ENCODE measurements at places on chromosomes 4 and X.
A peak's percentile ranks its signal among the peaks of the same experiment; 100 is the strongest.

DNA sequence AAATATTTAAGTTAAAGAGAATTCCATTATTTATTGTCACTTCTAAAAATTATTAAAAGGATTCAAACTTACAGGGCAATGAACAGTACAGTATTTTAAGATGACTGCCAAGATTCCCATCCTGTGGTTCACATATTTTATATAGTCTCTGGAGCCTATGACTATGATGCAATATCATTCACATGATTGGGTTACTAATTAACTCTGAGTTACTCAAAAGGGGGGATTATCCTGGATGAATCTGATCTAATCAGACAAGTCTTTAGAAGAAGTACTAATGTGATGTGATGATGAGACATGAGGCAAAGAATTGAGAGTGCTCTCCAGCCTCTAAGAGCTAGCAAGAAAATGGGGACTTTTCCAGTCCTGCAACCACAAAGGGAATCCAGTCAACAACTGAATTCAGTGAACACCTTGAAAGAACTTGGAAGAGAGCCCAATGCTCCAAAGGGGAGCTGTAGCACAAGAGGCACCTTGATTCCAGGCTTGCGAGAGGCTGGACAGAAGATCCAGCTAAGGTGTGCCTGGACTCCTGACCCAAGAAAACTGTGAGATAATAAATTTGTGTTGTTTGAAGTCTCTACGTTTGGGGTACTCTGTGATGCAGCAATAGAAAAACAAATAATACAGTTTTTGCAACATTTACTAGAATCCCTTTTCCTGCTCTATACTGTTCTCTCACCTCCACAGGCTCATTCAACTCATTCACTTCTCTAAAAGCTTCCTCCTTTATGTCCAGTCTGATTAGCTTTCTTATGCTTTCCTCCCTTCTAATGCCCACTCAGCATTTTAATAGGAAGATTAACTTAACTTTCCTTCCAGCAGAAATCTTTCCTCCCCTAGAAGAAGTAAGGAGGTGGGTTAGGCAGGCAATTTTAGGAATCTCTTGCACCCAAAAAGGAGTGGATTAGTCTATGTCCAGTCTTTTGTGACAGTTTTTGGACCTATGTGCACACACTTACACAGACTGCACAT is 133.8 kb upstream of the LCORL start:
- no peak for DNase-seq

GRCh38 chr4:122746485-122746965 is 14.0 kb downstream of the BBS12 start:
- DNase-seq = no peak

GRCh38 chr4:25007598-25007997 is 23.1 kb downstream of the LGI2 start:
- no peak for DNase-seq

- no peak for DNase-seq
Measured at GRCh38 chrX:146424422-146424821, 385.1 kb upstream of the CXorf51B start.

- DNase-seq = no peak
Measured at GRCh38 chr4:6703786-6704185, 5.9 kb downstream of the MRFAP1L1 start.

DNA sequence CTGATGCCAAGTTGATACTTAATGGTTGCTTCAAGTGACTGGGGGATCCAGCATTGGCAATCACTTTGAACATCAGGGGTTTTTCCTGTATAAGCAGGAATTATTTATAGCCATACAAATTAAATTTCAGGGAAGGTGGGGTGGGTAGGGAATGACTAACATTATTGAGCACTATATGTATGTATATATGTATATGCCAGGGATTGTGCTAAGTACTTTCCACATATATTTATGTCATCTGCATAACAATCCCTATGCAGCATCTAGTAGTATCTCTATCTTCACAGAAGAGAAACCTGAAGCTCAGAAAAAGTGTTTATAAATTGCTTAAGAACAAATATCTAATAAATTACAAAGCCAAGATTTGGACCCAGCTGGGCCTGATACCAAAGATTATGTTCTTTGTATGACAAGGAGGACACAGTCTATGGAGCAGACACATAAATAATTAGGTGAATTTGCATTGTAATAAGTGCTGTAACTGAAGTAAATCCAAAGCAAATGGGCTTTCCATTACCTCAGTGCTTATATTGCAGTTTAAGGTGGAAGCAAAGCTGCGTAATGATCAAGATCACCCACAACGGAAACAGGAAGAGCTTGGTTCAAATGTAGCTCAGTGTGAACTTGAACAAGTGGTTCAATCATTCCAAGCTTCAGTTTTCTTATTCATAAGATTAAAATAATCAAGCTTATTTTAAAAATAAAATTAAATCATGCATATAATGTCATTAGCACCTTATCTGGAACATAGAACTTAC is 18.9 kb upstream of the RASGEF1B start:
- DNase-seq = no peak

- DNase-seq = no peak
Measured at GRCh38 chrX:40207626-40208025, 109.9 kb upstream of the BCOR start.

DNA sequence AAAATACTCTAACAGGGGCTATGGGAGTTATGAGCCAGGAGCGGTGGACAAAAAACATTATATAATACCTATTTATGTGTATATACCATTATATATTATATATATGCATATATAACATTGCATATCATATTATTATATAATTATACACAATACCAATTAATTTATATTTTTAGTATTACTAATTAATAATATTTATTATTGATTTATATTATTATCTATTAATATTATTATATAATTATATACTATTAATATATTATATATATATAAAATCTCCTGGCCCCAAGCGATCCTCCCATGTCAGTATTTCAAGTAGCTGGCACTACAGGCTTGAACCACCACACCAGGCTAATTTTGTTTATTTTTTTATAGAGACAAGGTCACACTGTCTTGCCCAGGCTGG is 73.8 kb upstream of the JADE1 start:
- no peak for DNase-seq

- no peak for DNase-seq
Measured at GRCh38 chr4:57374866-57375595, 264.8 kb upstream of the IGFBP7 start.

DNA sequence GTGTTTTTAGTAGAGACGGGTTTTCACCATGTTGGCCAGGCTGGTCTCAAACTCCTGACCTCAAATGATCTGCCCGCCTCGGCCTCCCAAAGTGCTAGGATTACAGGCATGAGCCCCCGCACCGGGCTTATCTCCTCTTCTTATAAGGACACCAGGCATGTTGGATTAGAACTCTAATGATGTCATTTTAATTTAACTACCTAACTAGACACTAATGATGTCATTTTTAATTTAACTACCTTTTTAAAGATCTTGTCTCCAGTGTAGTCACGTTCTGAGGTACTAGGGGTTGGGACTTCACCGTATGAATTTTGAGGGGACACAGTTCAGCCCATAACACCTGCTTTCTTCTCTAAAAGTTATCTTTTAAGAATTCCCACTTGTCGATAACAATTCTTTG is 37.7 kb upstream of the MAGED1 start:
- DNase-seq = no peak

GRCh38 chr4:102338405-102338804 is 6.9 kb downstream of the SLC39A8 start:
- no peak for DNase-seq

DNA sequence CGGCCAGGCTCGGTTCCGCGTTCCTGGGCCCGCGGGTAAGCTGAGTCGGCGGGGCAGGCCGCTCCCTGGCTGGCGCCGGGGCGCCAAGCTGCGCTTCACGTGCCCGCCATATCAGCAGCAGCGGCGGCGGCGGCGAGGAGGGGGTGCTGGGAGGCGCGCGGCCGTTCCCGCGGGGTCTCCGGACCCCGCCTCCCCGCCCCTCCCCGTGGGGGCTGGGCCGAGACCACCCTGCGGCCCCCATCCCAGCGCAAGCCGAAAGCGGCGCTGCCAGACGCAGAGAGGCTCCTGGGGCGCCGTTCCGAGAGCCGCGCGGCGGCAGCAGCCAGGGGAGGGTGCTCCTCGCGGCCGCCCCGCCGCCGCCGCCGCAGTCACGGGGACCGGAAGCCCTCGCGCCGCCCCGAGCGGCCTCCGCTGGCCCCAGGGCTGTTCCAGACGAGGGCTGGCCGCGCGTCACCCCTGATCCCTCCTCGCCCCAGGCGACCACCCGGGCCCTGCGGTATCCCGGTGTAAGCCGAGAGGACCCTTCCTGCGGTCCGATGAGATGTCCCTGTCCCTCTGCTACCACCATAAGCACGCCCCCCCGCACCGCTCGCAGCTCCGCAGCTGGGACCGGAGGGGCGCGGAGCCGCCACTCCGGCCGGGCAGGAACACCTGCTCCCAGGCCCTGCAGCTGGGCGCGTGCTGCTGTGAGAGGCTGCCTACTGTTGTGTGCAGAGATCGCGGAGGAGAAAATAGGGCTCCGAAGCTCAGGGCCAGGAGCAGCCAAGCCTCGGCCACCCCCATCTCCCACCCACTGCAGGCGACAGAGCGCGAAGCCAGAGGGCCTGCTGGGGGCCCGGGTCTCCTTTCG is 7.5 kb upstream of the BCOR start:
- no peak for DNase-seq

DNA sequence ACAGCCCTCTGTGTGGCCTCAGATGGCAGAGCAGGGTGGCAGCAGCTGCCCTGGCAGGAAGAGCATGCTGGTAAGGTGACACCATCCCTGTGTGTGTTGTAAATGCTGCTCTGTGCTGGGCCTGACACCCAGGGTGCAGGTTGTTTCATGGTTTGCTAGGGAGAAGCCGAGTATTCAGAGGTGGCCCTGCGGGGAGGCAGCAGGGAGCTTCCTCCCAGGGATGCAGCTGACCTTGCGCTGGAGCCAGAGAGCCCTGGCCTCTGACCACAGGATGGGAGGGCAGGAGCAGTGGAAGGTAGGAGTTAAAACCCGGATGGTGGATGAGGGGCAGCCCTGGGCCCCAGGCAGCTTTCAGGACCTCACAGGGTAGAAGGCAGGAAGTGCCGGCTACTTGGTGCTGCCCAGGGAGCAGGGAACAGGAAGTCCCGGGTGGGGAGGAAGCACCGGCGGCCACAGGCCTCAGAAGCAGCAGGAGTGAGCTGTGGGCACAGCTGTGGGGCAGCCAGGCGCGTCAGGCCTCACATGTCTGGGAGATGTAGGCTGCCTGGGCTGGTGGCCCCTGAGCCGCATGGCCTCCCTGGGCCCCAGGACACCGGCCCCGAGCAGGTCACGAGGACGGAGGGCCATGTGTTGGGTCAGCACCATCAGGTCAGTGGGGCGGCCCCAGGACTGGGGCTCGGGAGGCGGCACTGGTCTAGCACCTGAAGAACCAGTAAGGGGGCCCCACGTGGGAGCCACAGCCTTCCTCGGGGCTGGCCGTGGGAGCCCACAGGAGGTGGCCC is 19.1 kb downstream of the SH3BP2 start:
- DNase-seq = no peak

DNA sequence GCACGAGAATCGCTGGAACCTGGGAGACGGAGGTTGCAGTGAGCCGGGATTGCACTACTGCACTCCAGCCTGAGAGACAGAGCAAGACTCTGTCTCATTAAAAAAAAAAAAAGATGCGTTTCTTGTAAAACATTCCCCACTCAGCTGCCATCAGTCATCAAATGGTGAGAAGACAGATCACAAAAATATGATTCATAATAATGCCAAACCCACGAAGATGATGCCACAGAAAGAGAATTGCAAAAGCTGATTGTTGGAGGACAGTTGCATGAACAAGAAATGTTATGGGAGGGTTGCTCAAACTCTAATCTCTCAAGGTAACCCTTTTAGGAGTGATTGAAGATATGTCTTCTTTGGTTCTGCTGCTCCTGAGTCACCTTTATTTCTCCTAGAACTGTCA is 21.4 kb upstream of the SMIM14 start:
- DNase-seq = no peak

- no peak for DNase-seq
Measured at GRCh38 chrX:77493677-77494553, 46.7 kb downstream of the FGF16 start.

- DNase-seq = no peak
Measured at GRCh38 chr4:186347743-186348142, 81.8 kb downstream of the F11 start.

- DNase-seq = no peak
Measured at GRCh38 chr4:153076861-153077260, 127.4 kb upstream of the TRIM2 start.

- no peak for DNase-seq
Measured at GRCh38 chrX:98523026-98523425, 1639.3 kb downstream of the RPA4 start.

DNA sequence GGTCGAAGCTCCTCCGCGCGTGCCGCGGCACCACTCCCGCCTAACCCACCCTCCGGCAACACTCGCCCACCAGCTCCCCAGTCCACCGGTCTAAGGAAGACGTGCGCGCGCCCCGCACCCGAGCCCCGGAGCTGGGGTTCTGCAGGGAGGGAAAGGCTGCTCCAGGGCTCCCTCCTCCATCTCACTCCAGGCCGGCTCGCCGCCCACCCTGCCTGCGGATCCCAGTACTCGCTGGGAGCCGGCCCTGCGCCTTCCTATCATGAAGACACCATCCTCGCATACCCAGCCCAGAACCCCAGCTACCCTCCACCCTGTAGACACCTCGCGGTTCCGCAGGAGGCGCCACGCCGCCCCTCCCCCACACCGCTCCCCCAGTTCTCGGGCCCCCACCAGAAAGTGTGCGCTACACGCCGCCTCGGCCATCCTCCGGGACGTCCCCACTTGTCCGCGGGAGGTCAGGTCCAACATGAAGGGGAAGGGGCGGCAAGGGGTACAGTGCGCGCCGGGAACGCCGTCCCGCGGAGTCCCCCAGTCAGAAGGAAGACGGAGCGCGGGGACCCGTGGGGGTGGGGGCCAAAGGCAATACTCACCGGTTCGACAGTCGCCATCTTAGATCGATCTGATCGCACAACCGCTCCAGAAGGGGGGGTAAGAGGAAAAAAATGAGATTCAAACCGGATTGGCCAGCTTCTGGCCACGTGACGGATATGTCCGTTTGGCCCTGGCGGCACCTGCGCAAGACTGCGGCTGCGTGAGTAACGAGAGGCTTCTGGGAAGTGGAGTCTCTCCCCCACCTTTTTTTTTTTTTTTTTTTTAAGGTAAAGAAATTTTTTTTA is at the start of gene EIF4E:
TSS of gene EIF4E (minus strand) at position 629 of the 836 bp plus-strand sequence. CDS start at position 608, 21 bp downstream.
- peak; percentile 98 for DNase-seq

GRCh38 chr4:176833400-176834175 is 40.9 kb upstream of the VEGFC start:
- DNase-seq = no peak

GRCh38 chr4:14131335-14131734 is 503.8 kb upstream of the BOD1L1 start:
- DNase-seq = no peak

DNA sequence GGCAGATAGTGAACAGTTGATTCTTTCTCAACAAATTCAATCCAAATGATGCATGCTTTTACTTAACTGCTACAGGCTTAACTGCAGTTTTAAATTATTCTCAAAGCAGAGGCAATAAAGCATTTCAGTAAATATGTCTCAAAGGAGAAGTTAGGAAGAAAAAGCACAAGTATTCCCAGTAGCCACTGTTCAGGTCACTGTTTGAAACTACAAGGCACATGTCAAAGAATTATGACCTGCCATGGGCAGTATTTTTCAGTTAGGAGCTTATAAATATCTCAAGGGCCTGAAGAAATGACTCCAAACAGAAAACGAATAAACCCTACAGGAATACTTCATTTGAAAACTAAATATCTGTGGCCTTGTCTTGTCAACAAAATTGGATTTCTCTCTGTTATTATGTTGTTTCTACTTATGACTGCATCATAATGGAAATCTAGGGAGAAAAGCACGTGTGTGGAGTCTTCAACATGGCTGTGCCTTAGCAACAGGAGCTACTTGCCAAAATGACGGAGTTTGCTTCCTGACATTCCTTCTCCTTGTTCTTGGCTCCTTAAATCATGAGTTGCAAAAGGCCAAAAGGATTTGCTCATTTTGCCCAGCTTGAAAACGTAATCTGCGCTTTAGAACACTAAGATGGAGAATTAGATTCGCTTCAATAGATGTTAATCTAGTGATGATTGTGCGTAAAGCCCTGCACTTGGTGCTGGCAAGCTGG is 67.6 kb upstream of the GPR101 start:
- DNase-seq = no peak

Measured in NCI-H446 (cell line).